Fibroblast of skin of left biceps (primary cell): ENCODE measurements at places on chromosomes 1 and 21.

DNA sequence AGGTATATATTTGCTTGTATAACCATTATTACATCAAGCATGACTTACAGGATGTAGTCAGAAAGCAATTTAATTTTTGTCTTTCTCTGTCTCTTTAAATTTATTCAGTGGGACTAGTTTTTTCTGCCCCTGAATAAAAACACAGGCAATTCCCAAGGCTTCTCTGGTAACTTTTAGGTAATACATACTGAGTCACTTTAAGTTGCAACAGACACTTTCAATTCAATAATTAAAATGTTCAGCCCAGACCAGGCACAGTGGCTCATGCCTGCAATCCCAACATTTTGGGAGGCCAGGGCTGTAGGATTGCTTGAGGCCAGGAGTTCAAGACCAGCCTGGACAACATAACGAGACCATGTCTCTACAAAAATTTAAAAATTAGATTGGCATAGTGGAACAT lies 12.3 kb downstream of the SLC44A3 start:
- DNase-seq: no peak

- no peak for DNase-seq
Observed at GRCh38 chr1:234611847-234612351, 1.9 kb upstream of the IRF2BP2 start.

GRCh38 chr1:101136739-101137138 lies 100.1 kb upstream of the S1PR1 start:
- no peak for DNase-seq

DNA sequence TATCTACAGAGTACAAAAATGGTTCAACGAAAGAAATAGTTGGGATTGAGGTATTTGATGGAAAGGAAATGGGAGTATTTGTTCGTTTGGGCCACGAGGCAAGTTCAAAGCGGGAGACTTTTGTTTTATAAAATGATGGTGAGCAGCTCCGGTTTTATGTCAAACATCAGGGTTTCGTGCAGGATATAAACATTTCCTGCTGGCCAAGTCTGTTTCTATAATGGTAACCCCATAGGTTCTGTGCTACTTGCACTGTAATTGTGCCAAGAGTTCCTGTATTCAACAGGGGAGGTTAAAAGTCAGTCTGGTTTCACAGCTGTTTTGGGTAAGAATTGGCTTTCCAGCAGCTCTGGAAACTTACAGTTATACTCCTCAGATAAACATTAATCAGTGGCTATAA lies 290.3 kb upstream of the NRIP1 start:
- no peak for DNase-seq

DNA sequence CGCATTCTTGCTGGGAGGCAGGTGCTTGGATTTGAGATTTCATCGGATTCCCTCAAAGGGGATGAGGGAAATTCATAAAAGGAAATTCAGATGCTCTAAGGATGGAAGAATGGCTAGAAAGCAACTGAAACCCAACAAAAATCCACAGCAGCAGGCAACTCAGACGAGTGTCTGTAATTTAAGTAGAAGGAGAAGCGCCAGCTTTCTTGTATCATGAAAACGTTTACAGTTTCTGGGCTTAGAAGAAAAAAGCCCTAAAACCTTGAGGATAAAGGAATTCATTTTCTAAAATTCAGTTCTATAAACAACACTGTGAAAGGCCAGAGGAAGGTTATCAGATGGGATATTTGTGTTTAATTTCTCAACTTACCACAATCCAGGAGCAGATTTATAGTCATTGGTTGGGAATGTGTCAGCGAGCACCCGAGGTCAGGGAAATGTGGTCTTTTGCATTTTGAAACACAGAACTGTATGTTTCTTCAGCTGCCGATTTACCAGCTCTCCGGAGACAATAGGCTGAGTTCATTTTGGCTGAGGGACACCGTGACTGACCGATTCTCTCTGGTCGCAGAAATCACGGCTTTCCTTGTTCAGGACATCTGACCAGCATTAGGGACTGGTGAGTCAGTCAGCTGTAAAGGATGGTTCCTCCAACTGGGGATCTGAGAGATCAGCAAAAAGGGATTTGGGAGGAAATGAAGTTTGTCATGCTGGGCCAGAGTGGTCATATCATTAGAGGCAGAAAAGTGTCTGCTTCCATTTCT lies 111.6 kb upstream of the ERRFI1 start:
- peak; percentile 76 for DNase-seq

DNA sequence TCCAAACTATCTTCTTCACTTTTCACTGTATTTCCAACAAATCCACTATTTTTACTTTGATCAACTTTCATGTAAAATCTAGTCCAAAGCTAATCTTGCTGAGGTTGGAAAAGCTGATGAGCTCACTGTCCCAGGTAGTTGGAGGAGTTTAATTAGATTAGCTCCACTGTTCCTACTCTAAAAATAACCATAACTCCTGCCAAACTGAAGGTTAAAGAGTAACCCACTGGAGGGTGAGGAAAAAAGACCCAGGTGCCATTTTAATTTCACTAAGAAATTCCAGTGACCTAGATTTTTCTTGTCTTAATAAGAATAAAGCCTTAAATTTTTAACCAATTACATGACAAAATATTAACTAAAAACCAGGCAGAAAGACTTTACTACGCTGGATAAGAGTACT lies 15.3 kb downstream of the DCAF8 start:
- DNase-seq: no peak

DNA sequence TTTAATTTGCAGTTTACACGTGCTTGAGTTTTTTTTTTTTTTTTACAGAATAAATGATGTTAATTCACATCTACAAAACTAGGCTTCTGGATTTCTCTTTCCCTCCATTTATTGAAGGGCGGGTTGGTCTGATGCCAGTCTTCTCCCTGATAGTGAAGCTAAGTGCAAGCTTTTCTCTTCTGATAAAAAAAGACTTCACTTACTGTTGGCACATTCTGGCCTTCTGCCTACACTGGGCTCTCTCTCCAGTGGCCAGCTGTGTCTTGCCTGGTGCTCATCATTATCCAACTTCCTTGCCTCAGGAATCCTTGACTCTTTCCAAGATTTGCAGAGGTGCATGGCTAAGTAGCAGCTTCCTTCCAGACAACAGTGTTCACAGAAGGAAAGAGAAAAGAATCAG lies 7.6 kb upstream of the RAP1A start:
- no peak for DNase-seq

DNA sequence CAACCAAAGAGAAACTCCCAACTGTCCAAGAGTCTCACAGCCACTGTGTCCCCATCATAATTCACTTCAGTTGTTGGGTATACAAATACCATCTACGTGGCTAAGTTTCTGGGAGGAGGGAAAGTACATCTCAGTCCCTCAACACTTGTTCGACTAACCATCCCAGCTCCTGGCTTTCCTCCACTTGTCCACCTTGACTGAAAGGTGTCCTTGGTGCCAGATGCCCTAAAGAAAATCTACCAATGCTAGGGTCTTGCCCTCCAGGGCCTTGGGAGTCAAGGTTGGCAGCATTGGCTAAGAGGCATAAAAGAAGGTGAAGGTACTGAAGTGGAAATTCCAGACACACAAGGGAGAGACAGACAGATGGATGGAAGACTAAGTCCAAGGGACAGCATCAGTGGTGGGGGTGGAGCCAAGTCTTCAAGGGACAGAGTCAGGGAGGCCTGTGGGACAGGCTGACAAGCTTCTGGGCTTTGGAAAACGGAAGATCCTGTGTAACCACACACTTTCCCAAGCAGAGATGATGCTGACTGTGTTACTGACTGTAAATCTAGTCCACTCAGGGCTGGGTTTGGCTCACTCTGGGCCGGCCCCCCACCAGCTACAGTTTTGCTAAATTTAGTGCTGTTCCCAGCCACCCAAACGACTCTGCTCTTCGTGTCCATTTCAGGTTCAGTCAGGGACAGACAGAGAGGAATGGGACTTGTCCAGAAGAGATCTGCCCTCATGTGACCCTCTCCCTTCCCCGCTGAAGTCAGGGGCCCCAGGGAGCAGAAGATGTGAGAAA lies 60.1 kb downstream of the CD34 start:
- DNase-seq: no peak

DNA sequence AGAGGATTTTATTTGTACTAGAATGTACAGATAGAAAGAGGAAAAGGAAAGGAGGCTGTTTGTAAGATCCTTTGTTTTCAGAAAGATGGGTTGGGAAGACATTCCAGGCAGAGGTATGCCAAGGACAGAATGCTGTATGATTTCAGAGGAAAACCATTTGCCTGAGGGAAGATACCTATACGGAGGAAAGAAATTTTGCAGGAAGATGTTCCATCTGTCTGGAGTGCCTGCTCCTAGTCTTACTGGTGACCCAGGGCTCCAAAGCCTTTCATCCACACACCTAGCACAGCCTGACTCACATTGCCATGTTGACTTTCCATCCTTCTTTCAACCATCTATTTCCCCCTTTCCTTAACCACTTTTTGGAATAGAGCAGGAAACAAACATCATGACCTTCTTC lies 18.2 kb downstream of the SAMD13 start:
- DNase-seq: no peak

DNA sequence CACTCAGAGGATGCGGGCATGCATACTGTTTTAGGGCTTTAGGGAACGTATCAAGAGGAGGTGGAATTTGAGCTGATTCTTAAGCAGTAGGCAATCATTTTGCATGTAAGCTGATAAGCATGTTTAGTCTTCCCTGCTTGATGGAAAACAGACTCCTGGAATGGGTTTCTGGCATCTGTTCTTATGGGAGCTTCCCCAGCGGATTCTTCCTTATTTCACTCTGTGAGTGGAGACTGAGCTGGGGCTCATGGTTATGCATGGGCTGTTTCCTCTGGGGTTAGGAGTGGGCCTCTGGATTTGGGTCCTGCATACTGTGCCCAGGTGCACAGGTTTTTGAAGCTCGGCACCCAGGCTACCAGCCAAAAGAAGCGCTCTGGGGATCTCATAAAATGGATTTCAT lies 93.4 kb downstream of the DIRAS3 start:
- no peak for DNase-seq

DNA sequence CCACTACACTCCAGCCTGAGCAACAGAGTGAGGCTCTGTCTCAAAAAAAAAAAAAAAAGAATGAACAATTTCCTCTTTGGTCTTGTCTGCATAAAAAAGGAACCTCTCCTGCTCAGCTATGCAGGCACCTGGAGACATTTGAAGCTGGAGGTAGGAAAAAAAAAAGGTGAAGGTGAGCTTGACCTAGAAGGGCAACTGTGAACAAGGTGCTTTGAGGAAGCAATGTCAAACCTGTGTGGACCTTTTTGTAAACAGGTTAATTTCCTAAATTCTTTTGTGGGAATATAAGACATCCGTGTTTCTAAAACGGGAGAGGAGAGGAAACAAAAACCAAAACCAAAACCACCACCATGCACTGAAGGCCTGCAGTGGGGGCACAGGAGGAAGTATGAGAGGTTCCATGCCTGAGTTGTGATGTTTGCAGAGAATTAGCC lies 77.5 kb downstream of the SLC45A1 start:
- no peak for DNase-seq

- no peak for DNase-seq
Observed at GRCh38 chr1:15994081-15994480, 10.0 kb upstream of the SRARP start.

DNA sequence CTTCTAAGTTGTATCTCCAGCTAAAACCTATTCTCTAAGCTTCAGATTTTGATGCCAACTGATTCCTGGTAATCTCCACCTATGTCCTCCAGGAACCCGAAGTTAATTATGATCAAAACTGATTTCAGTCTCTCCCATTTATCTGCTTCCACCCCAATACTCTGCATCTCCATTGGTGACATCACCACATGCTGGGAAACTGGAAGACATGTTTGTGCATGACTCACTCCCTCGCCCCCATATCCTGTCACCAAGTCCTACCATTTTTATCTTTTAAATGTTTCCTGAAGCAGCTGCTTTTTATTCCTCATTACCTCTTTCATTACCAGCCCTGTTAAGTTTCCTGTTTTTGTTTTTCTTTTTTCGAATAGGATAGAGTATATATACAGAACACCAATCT lies 228.5 kb downstream of the LRRC40 start:
- DNase-seq: peak; percentile 10

- DNase-seq: peak; percentile 35
Observed at GRCh38 chr1:94160811-94161210, 39.9 kb upstream of the ABCA4 start.

DNA sequence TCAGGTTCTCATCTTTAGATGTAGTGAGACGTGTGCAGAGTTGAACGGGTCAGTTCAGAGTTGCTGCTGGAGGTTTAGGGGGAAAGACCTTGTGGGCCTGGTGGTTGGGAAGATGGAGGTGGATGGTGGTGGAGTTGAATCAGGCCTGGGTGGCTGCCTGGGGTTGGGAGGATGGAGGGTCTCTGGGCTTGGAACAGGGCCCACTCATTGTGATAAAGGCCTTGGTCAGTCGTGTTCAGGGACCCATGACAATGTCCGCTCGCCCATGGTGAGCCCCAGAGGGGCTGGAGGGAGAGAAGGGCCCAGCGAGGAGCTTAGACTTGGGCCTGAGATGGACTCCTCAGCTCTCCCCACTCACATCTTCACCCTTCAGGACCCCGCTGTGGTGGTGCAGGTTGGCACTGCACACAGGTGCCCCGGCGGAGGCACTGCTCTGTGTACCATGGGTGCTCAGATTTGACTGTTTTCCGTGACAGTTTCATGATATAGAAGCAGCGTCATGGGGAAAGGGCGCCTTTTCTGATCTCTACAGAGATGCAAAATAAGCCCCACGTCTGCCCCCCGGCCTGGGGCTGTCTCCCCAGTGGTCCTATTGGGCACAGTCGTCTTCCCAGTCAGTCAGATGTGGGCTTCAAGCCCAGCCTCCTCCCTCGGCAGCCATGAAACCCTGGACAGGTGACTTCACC lies 39.2 kb downstream of the DISP3 start:
- no peak for DNase-seq

GRCh38 chr1:74578101-74578500 lies 65.7 kb upstream of the LRRC53 start:
- no peak for DNase-seq

- DNase-seq: no peak
Observed at GRCh38 chr21:30579346-30579745, 10.9 kb downstream of the KRTAP22-2 start.

GRCh38 chr1:182662121-182662890 lies 22.1 kb downstream of the RGS8 start:
- DNase-seq: no peak

GRCh38 chr1:151867321-151867720 lies 13.8 kb upstream of the THEM5 start:
- no peak for DNase-seq

GRCh38 chr1:197737916-197738315 lies 37.4 kb downstream of the DENND1B start:
- DNase-seq: no peak

- DNase-seq: no peak
Observed at GRCh38 chr1:192749349-192749748, 59.5 kb upstream of the RGS2 start.

GRCh38 chr1:153513023-153513422 lies 22.8 kb downstream of the S100A6 start:
- no peak for DNase-seq
